ENCODE measurements at places on chromosomes 11 and 22.

DNA sequence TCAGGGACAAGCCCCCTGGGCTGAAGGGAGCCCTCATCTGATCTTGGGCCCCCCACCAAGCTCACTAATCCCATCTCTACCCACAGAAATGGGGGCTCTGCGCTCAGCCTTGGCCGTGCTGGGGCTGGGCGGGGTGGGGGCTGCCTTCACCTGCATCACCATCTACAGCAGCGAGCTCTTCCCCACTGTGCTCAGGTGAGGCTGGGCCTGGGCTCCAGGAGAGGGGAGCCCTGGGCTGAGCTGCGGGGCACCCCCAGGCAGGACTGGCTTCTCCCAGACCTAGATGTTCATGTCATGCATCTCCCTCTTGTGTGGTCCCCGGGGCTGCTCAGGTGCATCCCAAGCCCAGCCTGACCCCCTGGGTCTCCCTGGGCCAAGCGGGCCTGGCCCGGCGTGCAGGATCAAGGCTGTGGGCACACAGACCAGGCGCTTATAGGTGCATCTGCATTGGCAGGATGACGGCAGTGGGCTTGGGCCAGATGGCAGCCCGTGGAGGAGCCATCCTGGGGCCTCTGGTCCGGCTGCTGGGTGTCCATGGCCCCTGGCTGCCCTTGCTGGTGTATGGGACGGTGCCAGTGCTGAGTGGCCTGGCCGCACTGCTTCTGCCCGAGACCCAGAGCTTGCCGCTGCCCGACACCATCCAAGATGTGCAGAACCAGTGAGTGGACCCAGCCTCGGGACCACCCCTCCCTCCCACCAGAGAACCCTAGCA, 9.4 kb downstream of the SLC22A12 start:
- DNase-seq, result no peak

GRCh38 chr11:86241956-86242535, 2.5 kb upstream of the EED start:
- no peak for DNase-seq

DNA sequence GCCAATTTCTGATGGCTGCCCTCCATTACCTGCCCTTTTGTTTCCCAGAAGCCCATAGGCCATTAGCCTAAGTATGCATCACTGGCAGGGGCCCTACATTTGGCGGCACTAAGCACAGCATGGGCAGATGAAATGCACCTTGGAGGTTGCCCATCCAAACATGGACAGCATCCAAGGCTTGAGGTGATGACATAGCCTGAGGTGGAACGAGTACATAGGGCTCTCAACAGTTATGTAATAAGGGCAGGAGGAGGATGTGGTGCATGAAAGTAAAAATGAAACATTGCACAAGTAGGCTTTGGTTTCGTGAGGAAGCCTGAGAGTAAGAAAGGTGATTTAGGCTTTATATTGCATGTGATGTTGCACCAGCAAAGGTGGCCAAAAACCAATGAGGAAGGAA, 148.1 kb downstream of the FAM76B start:
- DNase-seq, result no peak

DNA sequence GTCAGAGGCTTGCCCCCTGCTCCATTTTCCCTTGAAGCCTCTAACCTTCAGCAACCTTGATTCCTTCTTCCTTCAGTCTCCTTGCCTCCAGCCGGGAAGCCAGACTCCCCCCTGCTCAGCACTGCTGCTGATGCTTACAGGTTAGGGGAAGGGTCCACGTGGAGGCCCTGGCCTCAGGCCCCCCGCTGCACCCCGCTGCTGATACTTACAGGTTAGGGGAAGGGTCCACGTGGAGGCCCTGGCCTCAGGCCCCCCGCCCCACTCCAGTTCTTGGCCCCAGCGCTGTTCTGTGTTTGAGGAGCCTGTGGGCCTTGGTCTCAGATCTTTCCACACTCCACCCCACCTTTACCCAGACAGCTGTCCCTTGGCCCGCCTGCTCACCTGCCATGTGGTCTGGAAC, 25.6 kb upstream of the PKNOX2 start:
- DNase-seq, result no peak

GRCh38 chr11:92492372-92492771, 267.8 kb downstream of the FAT3 start:
- DNase-seq, result no peak

DNA sequence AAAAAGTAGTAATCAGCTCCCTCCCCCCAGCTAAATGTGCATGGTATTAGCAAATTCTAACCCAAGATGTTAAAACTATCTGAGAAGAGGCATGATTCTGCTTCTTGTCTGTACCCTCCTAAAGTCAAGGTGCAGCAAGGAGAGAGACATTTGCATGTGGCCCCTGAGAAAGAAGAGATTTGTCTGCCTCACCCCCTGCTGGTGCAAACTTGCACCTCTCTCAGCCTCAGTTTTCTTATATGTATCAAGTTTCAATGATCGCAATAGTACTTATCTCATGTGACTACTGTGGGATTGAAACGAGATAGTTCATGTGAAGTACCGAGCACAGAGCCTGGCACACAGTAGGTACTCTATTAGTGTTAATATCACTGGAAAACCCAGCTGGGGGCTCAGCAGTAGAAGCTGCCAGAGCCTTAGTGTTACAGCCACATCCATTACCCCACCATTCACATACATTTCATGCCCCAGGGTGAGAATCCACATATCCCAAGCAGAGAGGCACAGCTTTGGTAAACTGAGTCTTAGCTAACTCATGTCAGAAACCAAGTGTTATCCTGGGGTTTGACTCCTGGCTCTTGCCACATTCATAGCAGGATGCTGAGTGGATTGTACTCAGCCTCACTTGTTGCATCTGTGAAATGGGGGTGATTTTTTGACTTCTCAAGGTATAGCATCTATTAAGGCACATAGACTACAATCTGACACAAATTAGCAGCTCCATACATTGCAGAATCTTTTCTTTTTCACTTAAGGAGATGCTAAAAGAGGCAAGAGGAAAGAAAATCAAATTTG, 24.9 kb downstream of the CD44 start:
- no peak for DNase-seq

DNA sequence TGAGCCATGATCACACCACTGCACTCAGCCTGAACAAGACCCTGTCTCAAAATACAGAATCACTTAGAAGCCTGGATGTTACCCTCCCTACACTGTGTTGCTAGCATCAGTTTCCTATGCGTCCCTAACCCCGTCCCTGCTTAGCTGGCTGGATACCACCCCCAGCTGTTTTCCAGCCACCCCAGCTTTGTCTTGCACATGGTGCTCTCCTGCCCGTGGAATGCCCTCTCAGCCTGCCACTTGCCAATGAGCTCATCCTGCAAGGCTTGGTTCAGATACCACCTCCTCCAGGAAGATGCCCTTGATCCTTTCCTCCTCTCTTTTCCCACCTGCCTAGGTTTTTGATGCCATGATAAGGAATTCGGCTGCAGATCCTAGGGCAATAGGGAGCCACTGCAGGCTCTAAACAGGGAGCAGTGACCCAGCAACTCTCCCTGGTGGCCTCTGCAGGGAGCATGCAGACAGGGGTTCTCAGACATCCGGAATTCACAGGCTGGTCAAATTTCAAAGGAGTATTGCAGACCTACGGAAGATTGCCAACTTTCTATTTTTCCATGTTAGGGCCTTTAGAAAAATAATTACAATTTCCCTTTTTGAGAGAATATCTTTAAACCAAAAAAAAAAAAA, 52.7 kb upstream of the WNT7B start:
- no peak for DNase-seq

GRCh38 chr11:119108146-119108856, 1.2 kb downstream of the C2CD2L start:
- no peak for DNase-seq

DNA sequence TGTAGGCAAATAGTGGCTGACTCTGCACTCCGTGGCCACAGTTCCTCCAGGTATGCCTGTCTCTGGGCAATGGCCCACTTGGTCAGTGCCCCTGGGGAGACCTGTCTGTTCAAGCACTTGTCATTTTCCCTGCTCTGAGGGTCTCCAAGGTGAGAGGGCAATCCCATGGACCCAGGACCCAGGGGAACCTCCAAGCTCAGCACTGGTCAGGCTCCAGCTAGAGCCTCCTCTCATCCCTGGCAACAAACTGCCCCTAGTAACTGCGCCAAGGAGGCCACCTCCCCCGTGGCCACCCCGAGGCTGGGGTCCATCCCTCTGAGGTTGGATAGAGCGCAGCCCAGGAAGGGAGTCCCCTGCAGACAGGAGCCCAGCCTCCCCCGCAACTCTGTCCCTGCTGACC, 713 bp upstream of the ANKK1 start:
- DNase-seq, result no peak

- DNase-seq, result no peak
Measured at GRCh38 chr11:120515186-120515723, 3.7 kb downstream of the GRIK4 start.

GRCh38 chr11:113162592-113162962, 151.8 kb upstream of the TTC12 start:
- no peak for DNase-seq

DNA sequence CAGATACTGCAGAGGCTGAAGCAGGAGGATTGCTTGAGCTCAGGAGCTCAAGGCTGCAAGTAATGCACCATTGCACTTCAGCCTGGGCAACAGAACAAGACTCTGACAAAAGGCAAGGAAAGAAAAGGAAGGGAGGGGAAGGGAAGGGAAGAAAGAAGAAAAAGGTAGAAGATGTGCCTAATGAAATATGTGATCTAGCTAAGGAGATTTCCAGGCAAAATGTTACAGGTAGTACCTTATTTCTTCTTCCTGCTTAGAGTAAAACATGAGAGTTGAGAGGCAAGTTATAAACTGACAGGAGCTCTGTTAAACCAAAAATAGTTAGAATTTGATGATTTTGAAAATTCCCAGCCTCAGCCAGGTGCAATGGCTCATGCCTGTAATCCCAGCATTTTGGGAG, 4.7 kb upstream of the PELI3 start:
- DNase-seq, result no peak

Data from stimulated activated CD8-positive, alpha-beta memory T cell treated with anti-CD3 and anti-CD28 coated beads, Interleukin-2, amount 100 ng/mL, for 1 hour (primary cell).